ENCODE measurements at places on chromosomes 7 and 10. TPM values are rescaled to one million over a fixed set of nuclear protein-coding genes. Genes with fewer than 3 reads are reported as not detected.

TRPV6 gene
- not detected for polyA plus RNA-seq

GPR37 gene
- polyA plus RNA-seq: not detected

SPDYE18 gene
- polyA plus RNA-seq: 0.24 TPM

SLC39A12 gene
- polyA plus RNA-seq: not detected

DGKI gene
- 1.3 TPM for polyA plus RNA-seq

ZEB1 gene
- 5.4 TPM for polyA plus RNA-seq

LRRN3 gene
- polyA plus RNA-seq: 2.1 TPM

WDR86 gene
- polyA plus RNA-seq: 2.5 TPM

CTBP2 gene
- polyA plus RNA-seq: 69.7 TPM

All from SK-N-SH (cell line).